Sigmoid colon (tissue), 7 donors: ENCODE measurements at places on chromosomes 13 and 19. TPM values are rescaled to one million over a fixed set of nuclear protein-coding genes. Genes with fewer than 3 reads are reported as not detected.

DNA sequence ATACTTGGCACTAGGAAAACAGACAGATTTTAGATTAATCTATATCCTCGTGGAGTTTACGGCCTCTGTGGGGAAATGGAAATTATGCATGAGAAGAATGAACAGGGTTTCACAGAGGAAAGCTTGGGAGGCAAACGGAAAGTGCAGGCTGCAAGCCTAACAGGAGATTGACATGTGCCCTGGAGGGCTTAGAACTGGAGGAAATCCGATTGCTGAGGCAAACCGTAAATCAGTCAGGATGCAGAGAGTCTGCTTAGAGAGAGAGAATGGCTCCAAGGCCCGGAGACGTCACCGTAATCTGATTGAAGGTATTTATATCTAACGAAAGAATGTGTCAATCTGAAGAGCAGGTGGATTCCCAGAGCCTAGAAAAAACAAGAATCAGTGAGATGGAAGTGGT lies 143.2 kb downstream of the KATNAL1 start:
- no peaks in the 10 kb centered on the region for H3K36me3 ChIP-seq
- DNase-seq = no peak
- H3K4me1 ChIP-seq = no peaks in the 10 kb centered on the region
- H3K4me3 ChIP-seq = no peak overlapping the region

RAVER1 gene
- total RNA-seq = 17.1 TPM

GRCh38 chr19:54030895-54031586 lies 32.7 kb downstream of the VSTM1 start:
- no peak overlapping the region for H3K4me3 ChIP-seq
- no peak for DNase-seq
- no peak overlapping the region for H3K27ac ChIP-seq
- H3K4me1 ChIP-seq = no peaks in the 10 kb centered on the region

DNA sequence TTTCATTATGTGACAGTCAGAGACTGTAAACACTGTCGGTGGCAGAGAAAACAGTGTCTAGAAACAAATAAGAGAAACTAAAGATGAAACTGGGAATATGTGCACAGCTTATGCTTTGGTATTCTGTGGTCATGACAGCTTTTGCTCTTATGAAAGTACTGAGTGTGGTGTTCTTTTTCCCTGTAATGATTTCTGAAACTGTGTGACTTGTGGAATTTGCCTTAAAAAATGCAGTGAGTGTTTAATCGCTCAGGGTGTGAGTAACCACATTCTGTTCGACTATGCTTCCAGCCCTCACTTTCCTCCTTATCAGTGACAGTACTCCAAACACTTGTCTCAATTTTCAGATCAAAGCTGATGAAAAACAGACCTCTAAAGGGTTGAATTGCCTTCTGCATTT lies 66.9 kb upstream of the DIAPH3 start:
- peaks cover 15% of the 10 kb centered on the region for H3K4me1 ChIP-seq
- peak overlapping the region; percentile 3 for H3K4me3 ChIP-seq
- no peak overlapping the region for H3K27ac ChIP-seq

CACNG6 gene
- total RNA-seq = not detected

DNA sequence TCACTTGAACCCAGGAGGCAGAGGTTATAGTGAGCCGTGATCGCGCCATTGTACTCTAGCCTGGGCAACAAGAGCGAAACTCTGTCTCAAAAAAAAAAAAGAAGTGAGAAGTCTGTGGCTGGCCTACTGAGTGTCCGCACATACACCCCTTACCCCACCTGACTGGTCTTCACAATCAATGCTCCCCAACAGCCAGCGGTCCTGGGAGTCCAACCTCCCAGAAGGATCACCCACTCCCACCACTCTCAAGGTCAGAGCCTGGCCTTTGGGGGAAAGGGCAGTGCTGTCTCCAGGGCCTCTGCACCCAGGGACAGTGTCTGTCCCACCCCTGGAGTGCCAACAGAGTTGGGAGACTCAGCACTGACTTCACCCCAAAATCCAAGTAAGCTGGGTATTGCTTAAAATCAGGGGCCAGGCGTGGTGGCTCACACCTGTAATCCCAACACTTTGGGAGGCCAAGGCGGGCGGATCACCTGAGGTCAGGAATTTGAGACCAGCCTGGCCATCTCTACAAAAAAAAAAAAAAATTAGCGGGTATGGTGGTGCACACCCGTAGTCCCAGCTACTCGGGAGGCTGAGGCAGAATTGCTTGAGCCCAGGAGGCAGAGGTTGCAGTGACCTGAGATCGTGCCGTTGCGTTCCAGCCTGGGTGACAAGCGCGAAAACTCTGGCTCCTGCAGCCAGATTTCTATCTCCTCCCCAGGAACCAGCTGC lies 2.3 kb upstream of the CD320 start:
- no peak overlapping the region for H3K4me3 ChIP-seq
- no peaks in the 10 kb centered on the region for H3K27me3 ChIP-seq
- H3K36me3 ChIP-seq = peaks cover 42% of the 10 kb centered on the region
- peak; percentile 57 for DNase-seq

MBOAT7 gene
- total RNA-seq = 49.7 TPM

PNMA8B gene
- 1.9 TPM for total RNA-seq

STAP2 gene
- total RNA-seq = 0.99 TPM

DNA sequence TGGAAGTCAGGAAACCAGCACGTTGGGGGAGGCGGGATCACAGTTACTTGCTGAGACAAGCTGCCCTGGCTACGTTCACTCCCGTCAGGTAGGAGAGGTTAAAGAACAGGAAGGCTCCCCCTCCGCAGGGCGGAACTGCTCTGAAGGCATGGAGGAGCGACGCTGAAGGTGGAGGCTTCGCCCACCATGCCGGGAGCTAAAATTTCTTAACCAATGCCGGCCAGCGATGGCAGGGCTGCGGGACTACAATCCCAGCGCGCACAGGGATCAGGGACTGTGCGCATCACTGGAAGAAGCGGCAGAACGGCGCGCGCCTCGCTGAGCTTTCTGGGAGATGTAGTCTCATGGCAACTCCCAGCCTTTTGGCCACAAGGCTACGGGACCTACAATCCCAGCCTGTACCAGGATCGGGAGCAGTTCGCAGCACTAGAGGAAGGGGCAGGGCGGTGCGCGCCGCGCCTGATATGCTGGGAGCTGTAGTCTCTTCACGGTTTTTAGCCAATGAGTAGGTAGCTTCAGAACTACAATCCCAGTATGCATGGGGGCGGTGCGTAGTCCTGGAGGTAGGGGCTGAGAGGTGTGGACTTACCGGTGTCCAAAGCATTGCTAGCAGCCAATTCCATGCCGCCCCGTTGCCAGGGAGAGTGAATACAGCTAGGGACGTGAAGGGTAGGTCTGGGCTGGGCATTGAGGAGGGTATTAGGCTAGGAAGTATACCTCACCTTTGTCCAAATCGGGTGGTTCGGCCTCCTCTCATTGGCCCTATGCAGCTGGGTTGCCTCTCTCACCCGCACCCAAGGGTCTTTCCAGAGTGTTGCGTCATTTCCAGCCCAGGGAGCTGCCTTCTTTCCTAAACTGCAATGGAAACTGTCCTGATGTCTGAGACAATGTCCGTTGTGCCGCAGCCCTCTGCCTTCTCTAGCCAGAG lies 12.8 kb upstream of the ZNF682 start:
- H3K4me1 ChIP-seq = peaks cover 7% of the 10 kb centered on the region
- peak overlapping the region; percentile 65 for H3K4me3 ChIP-seq
- peak; percentile 98 for DNase-seq
- peak overlapping the region; percentile 80 for H3K27ac ChIP-seq
- no peaks in the 10 kb centered on the region for H3K27me3 ChIP-seq
- no peaks in the 10 kb centered on the region for H3K36me3 ChIP-seq

- no peak overlapping the region for H3K27ac ChIP-seq
- no peak for DNase-seq
- H3K27me3 ChIP-seq = no peaks in the 10 kb centered on the region
- no peaks in the 10 kb centered on the region for H3K36me3 ChIP-seq
- H3K4me1 ChIP-seq = no peaks in the 10 kb centered on the region
- no peak overlapping the region for H3K4me3 ChIP-seq
Observed at GRCh38 chr13:109949397-109949796, 163.0 kb upstream of the IRS2 start.

GRCh38 chr13:73778242-73778864 lies 355.9 kb downstream of the KLF12 start:
- no peaks in the 10 kb centered on the region for H3K36me3 ChIP-seq
- H3K4me1 ChIP-seq = no peaks in the 10 kb centered on the region
- H3K27me3 ChIP-seq = no peaks in the 10 kb centered on the region

GDF15 gene
- 5.4 TPM for total RNA-seq

- H3K27ac ChIP-seq = no peak overlapping the region
- peaks cover 42% of the 10 kb centered on the region for H3K27me3 ChIP-seq
- H3K4me3 ChIP-seq = no peak overlapping the region
- no peaks in the 10 kb centered on the region for H3K36me3 ChIP-seq
- no peak for DNase-seq
- H3K4me1 ChIP-seq = peaks cover 11% of the 10 kb centered on the region
Observed at GRCh38 chr19:1313695-1314613, 28.3 kb downstream of the EFNA2 start.

YJEFN3 gene
- 2.2 TPM for total RNA-seq

DNA sequence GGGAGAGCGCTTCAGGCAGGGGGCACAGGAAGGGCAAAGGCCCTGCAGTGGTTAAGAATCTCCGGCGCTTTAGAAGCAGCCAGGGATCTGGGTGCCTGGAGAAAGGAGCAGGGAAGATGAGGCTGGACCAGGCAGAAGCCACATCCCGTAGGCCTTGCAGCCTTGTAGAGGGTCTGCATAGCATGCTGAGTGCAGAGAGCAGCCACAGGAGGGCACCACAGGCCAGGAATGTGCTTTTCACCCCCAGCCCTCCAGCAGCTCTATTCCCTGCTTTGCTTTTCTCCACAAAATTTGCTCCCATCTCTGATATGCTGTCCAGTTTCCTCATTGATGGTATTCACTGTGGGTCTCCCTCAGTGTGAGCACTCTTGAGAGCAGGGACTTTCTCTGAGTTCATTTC lies 5.7 kb downstream of the WDR62 start:
- no peaks in the 10 kb centered on the region for H3K27me3 ChIP-seq
- H3K4me3 ChIP-seq = no peak overlapping the region
- H3K27ac ChIP-seq = no peak overlapping the region
- H3K36me3 ChIP-seq = no peaks in the 10 kb centered on the region
- no peaks in the 10 kb centered on the region for H3K4me1 ChIP-seq
- no peak for DNase-seq

GRCh38 chr13:76965759-76966421 lies 17.6 kb downstream of the ACOD1 start:
- H3K4me1 ChIP-seq = peaks cover 7% of the 10 kb centered on the region
- no peak overlapping the region for H3K27ac ChIP-seq
- H3K36me3 ChIP-seq = no peaks in the 10 kb centered on the region
- DNase-seq = peak; percentile 75
- H3K4me3 ChIP-seq = no peak overlapping the region

- H3K36me3 ChIP-seq = no peaks in the 10 kb centered on the region
- DNase-seq = no peak
- no peak overlapping the region for H3K4me3 ChIP-seq
- H3K27me3 ChIP-seq = no peaks in the 10 kb centered on the region
- no peak overlapping the region for H3K27ac ChIP-seq
- H3K4me1 ChIP-seq = no peaks in the 10 kb centered on the region
Observed at GRCh38 chr13:74144269-74144668, 10.1 kb upstream of the KLF12 start.

DNA sequence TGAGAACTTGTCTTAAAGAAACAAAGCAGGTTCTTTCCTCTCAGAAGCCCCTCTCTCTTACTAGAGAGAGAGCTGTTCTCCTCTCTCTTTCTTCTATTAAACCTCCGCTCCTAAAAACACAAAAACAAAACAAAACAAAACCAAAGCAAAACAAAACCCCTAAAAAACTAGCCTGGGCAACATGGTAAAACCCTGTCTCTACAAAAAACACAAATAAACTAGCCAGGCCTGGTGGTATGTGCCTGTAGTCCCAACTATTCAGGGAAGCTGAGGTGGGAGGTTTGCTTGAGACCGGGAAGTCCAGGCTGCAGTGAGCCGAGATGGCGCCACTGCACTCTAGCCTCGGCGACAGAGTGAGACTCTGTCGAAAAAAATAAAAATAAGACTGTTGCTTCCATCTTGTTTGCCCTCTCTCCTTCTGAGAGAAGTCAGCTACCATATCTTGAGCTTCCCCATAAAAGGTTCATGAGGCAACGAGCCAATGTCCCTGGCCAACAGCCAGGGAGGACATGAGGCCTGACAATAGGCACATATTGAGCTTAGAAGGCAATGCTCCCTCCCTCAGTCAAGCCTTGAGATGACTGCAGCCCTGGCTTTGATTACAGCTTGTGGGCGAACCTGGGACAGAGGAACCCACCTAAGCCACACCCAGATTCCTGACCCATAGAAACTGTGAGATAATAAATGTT lies 17.5 kb upstream of the FLT3 start:
- no peaks in the 10 kb centered on the region for H3K27me3 ChIP-seq
- no peaks in the 10 kb centered on the region for H3K36me3 ChIP-seq
- no peaks in the 10 kb centered on the region for H3K4me1 ChIP-seq
- H3K27ac ChIP-seq = no peak overlapping the region
- no peak for DNase-seq
- no peak overlapping the region for H3K4me3 ChIP-seq

- no peaks in the 10 kb centered on the region for H3K27me3 ChIP-seq
- no peak for DNase-seq
Observed at GRCh38 chr13:60148918-60149317, 14.8 kb downstream of the DIAPH3 start.

TRPC4 gene
- total RNA-seq = 10.8 TPM

FBXO27 gene
- total RNA-seq = 17.7 TPM

DNA sequence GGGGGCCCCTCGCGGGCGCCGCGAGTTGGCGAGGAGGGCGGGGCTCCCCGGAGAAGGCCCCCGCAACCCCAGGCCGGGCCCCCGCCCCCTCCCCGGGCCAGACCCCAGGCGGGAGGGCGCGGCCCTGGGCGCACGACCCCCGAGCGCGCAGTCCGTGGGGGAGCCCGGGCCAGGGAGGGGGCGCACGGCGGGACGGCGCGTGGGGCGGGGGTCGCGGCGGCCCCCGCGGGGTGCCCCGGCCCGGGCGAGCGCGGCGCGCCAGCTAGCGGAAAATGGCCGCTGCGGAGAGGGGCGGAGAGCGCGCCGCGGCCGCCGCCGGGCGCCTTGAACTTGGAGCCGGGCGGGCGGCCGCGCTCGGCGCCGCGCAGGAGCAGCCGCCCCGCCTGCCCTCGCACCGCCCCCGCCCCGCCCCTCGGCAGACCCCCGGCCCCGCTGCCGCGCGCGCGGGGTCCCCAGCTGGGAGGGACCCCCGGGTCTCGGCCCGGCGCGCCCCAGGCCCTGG lies 6.4 kb upstream of the NFIC start:
- H3K27me3 ChIP-seq = no peaks in the 10 kb centered on the region
- no peaks in the 10 kb centered on the region for H3K4me1 ChIP-seq
- peak overlapping the region; percentile 100 for H3K4me3 ChIP-seq
- DNase-seq = no peak

- no peaks in the 10 kb centered on the region for H3K27me3 ChIP-seq
- H3K4me3 ChIP-seq = peak overlapping the region; percentile 48
- peak; percentile 92 for DNase-seq
Observed at GRCh38 chr19:1265615-1266128, 3.5 kb upstream of the CIRBP start.

DOCK9 gene
- 80.3 TPM for total RNA-seq

GRCh38 chr19:29667901-29668341 lies 2.7 kb downstream of the PLEKHF1 start:
- H3K4me1 ChIP-seq = peaks cover 74% of the 10 kb centered on the region
- no peaks in the 10 kb centered on the region for H3K27me3 ChIP-seq
- peak overlapping the region; percentile 84 for H3K27ac ChIP-seq
- no peaks in the 10 kb centered on the region for H3K36me3 ChIP-seq
